ENCODE measurements at places on chromosomes 7 and 10. TPM values are rescaled to one million over a fixed set of nuclear protein-coding genes. Genes with fewer than 3 reads are reported as not detected.

Gene WASL
- 30.0 TPM for total RNA-seq

Gene MRC1
- total RNA-seq, result 0.46 TPM

Gene CASTOR2
- 38.7 TPM for total RNA-seq

Gene DPYSL4
- total RNA-seq, result 16.8 TPM

Measured in WTC11 (cell line).